IPS DF 19.7 (cell line): ENCODE measurements at places on chromosomes 4 and X.

GRCh38 chr4:104906276-104906675 is 240.4 kb upstream of the TET2 start:
- DNase-seq: no peak

- DNase-seq: no peak
These were observed 70.5 kb downstream of the HPGD start for GRCh38 chr4:174451718-174452296.

DNA sequence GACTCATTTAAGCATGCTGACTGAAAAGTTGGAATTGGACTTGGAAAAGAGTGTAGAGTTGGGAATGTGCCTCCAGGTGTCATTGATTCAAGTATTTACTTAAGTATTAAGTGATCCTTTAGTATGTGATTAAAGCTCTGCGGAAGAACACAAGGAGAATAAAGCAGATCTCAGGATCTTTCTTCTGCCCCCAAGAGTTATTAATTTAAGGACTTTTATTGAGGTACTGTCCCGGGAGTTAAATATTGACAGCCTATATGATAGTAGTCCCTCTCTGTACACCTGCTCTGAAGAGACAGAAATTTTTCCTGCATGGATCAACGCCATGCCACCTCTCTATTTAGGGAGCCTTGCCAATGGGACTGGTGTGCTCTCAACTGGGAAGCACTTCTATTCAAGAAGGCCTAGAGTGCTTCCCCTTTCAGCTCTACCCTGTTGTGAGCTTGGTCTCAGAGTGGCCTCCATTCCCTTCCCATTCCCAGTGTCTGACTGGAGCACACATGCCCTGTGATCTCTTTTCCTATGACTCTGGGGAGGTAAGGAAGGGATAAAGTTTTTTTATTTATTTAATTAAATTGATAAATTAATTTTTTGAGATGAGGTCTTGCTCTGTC is 75.9 kb downstream of the SHISA3 start:
- no peak for DNase-seq

- DNase-seq: no peak
These were observed 193.4 kb upstream of the GPR101 start for GRCh38 chrX:137227151-137227550.

GRCh38 chrX:49915361-49916222 is 6.8 kb upstream of the CLCN5 start:
- DNase-seq: no peak

DNA sequence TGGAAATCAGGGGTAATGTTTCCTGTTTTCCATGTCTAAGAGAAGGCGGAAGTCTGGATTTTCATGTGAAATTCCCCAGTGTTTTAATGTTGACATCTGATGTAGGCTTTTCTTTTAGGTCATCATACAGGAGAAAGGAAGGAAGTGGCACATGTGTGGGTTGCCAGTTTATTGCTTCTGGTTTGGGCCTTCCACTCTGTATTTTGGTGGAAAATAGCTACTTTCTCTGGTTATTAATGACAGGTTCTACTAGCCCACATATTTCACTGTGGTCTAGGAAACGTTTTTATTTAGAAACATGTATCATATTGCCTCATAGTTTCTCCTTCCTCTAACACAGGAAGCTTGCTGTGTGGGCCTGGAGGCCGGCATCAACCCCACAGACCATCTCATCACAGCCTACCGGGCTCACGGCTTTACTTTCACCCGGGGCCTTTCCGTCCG is 7.2 kb downstream of the PDHA1 start:
- DNase-seq: no peak

GRCh38 chr4:93030670-93031069 is 726.9 kb downstream of the GRID2 start:
- DNase-seq: no peak

DNA sequence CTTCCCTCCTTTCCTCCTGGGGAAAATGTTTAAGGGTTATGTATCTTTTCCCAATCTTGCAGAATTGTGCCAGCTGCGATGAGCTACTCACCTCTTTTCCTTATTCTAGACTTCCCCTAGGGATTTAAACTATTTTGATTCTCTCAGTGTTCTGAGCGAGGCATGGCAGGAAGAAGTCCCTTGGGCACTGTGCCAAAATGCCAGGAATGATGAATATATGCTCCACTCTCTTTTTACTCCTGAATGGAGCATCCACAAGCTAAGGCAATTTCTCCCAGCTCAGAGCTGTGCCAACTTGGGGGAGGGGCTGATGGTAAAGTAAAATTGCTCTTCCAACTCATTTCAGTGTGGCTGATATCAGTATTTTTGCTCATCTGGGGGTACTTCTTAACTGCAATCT is 4.0 kb upstream of the C4orf17 start:
- no peak for DNase-seq

DNA sequence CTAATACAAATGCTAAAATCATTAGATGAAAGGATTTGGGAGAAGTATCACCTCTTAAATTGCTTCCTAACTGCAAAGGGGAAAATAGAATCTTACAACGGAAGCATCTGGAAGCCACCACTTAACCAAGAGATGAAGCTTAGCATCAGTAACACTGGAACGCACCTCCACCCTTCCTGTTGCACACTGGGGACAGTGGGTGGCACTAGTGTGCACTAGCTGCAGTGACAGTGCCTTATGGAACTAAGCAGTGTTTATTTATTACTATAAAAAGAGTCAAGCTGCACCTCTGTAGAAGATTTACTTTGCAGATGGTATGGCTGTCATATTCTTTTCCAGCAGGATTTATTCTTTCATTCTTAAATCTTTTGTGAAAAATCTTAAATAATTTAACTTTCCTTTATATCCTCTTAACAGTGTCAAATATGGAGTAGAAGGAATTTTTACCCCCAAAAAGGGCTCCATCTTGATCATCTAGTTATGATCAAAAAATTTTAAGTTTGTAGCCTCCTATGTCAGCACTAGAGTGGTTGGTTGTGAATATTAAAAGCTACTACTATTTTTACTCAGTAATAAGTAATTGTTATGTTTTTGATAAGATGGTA is 76.7 kb downstream of the SCD5 start:
- no peak for DNase-seq

- no peak for DNase-seq
These were observed 629.0 kb upstream of the ZFP42 start for GRCh38 chr4:187366530-187366929.

GRCh38 chrX:72392816-72393800 is 87.4 kb upstream of the CITED1 start:
- DNase-seq: no peak

GRCh38 chr4:88818631-88819470 is 121.2 kb upstream of the NAP1L5 start:
- no peak for DNase-seq

GRCh38 chr4:2497324-2497723 is 28.4 kb downstream of the RNF4 start:
- DNase-seq: no peak

DNA sequence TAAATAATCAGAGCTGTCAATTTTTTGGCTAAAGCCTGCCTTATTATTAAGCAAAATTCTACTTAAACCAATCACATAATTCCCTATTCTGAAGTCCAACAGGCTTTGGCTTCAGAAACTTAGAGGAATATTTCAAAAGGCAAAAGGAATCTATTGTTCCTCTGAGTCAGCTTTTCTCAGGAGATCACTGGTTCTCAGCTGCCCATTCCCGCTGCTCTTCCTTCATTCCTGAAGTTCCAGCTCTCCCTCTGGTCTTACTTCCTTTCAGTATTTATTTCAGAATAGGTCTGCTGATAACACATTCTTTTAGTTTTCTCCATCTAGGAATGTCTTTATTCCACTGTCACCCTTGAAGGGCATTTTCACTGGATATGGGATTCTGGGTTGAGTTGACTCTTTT is 133.7 kb downstream of the SOWAHB start:
- DNase-seq: no peak

DNA sequence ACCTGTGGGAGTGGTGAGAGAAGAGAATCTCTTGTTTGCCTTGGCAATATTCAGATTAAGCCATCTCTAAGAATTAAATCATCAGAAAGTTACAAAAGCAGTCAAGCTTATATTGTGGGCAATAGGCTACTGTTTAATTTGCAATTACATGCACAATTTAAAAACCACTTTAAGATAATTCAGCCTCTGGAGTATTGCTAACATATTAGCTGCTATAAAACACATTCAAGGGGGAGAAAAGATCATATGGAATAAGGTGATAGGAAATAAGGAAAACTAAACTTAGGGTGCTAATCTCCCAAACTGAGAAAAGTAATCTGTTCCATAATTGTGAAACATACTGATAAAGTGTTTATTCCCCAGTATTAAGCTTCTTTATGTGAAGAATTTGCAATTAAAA is 103.9 kb downstream of the ARAP2 start:
- no peak for DNase-seq

DNA sequence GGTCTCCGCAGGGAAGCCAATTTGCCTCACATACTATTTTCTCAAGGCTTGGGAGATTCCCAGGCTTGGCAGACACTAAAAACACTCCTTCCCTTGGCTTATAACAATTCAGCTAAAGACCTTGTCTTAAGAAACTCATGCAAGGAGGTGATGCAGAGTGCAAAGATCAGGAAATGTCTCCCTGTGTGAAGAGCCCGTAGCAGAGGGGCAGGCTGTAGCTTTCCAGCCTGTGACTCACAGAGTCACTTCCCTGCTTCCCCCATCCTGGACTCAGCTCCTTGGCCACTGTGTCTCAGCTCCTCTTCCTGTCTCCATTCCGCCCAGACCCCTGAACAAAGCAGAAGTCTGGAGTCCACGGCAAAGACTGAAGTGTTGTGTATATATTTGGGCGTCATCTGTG is 56.1 kb downstream of the KDR start:
- DNase-seq: no peak

- DNase-seq: no peak
These were observed 7.0 kb downstream of the AMMECR1 start for GRCh38 chrX:110310896-110311295.

DNA sequence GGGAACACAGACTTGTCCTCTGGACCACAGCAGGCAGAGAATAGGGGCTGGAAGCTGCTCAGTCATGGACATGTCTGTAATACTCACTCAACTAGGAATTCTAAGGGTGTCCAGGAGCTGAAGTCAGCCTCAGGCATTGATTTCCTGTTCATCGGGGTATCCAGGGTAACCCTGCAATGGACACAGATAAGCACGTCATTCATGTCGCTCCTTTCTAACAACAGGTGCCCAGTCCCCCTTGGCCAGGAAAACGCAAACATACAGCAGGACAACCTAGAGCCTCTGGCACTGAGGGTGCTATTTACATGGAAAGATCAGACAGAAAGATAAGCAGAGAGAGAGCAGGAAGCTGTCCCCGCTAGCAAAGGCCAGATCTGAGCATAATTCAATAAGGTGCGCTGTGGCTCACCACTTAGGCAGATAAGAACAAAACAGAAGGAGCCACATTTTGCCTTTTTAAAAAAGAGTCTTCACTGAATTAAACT is 21.3 kb downstream of the QDPR start:
- DNase-seq: no peak

GRCh38 chrX:153807976-153808375 is 13.5 kb downstream of the SSR4 start:
- DNase-seq: no peak

- no peak for DNase-seq
These were observed 5.4 kb downstream of the HTRA3 start for GRCh38 chr4:8274765-8275547.

DNA sequence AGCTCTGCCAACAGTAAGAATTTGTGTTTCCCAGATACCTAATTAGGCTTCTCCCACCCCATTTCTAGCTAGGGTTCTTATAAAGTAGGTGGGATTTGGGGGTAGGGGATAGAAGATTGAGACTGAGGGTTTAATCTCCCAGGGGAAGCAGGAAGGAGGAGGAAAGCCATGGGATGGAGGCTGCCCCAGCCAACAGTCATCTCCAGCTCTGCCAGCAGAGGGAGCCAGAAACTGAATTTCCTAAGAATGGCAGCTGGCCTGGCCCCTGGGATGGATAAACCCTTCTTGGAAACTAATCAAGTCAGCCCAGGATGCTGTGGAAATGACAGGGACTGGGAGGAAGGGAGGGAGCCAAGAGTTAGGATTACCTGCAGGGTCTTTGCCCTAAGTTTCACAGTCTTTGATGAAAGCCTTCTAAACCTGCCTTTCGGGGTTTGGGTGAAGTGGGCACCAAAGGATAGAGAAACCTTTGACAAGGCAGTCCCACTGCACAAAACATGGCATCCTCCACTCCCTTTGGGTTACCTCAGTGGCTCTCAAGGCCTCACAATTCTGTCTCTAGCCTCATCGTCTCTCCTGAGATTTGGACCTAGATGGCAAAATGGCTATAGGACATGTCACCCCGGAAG is 6.7 kb upstream of the ERCC6L start:
- DNase-seq: no peak

DNA sequence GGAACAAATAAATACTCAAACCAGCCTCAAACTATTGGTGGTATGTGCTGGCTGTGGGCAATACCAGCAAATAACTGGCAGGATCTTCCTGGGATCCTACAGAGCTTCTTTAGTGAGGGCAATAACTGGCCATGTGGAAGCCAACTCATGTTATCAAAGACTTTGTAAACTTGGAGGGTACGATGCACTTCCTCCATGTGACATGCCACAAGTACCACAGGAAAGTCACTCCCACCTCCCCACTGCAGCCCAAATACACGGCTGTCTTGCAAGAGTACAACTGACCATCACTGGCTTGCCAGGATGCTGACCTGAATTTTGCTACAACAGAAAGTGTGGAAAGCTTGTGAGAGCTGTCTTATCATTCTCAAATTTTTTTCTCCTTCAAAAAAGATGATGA is 93.3 kb upstream of the MAML3 start:
- DNase-seq: no peak
